ENCODE measurements at places on chromosomes 2 and 18.
A peak's percentile ranks its signal among the peaks of the same experiment; 100 is the strongest.

DNA sequence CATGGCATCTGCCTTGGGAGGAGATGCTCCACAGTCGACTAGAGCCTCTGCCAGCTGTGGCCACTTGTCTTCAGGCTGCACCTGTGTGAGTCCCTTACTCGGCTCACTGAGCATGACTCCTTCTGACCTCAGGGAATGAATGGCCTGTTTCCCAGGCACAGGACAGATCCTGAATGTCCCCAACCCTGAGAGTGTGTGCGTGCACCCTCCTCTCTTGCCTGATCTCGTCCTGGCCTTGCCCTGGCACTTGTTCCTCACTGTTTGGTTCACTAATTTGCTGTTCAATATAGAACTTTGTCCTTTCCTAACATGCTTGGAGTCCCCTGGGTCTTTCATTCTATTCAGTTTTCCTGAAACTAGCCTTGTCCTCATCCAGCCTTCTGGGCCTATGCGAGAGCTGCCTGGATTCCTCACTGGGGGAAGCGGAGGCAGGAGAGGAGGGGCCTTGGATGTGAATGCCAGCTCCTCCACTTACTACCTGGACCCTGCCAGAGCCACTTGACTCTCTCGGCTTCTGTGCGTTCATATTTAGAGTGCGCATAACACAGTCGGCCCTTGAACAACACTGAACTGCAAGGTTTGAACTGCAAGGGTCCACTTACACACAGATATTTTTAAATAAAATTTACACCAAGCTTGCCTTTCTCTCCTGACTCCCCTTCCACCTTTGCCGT lies 184.8 kb downstream of the ACKR3 start:
- no peak for DNase-seq

DNA sequence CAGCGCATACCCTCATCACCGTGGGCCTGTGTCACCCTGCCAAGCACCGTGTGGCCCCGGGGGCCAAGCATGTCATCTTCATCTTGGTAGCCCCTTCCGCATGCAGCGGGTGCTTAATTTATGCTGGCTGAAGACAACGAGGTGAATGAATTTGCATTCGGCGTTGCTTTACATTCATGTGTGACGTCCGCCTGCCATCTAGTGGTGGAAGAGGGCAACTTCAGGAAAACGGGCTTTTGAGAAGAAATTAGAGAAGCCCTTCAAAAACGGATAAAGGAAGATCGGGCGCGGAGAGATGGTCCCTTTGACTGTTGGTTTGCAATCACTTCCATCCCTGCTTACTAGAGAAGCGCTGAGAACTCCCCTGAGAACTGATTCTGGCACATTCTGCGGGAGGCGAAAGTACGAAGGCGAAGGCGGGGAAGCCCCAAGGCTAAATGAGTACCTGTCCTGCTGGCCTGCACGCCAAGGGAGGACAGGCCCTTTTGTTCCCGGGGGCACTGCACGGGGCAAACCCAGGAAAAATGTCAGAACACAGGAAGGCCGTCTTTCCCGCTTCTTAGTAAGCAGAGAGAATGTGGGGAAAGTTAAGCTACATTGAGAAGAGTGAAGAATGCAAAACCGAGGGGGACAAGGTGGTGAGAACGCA lies 145.9 kb downstream of the ZNF516 start:
- DNase-seq: peak; percentile 17

- DNase-seq: no peak
Measured at GRCh38 chr2:219626540-219626939, 890 bp upstream of the SLC4A3 start.

DNA sequence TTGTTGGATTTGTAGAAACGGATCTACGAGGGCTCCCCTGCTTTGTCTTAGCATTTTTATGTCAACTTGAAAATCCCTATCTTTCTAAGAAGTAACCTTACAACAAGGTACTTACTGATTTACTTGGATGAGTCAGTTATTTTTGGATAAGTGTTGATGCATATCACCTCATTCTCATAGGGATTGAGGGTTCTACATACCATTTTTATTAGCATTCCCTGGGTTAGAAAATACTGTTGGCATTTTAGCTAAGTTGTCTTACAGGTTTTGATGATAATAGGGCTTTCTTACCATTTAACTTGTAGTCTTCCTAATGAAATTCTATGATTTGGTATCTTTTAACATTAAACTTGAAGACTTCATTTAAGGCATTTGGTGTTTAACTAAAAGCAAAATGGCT lies 125.2 kb downstream of the UBE2E3 start:
- DNase-seq: no peak

DNA sequence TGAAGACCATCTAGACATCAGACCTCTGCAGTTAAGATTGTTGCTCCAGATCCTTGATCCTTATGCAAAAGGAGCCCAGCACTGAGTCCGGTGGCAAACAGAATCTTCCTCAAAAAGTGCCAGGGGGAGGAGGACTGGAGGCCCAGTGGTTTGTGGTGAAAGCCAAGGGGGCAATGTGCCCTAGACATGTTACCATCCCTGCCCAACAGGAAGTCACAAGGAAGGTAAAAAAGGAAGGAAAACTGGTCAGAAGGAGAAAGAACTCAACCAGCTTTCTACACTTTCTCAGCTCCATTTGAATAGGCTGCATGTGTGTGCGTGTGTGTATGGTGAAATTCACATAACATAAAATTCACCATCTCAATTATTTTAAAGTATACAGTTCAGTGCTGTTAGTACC lies 25.0 kb upstream of the KDM3A start:
- no peak for DNase-seq

GRCh38 chr2:200383380-200384110 lies 77.1 kb downstream of the SPATS2L start:
- peak; percentile 31 for DNase-seq

DNA sequence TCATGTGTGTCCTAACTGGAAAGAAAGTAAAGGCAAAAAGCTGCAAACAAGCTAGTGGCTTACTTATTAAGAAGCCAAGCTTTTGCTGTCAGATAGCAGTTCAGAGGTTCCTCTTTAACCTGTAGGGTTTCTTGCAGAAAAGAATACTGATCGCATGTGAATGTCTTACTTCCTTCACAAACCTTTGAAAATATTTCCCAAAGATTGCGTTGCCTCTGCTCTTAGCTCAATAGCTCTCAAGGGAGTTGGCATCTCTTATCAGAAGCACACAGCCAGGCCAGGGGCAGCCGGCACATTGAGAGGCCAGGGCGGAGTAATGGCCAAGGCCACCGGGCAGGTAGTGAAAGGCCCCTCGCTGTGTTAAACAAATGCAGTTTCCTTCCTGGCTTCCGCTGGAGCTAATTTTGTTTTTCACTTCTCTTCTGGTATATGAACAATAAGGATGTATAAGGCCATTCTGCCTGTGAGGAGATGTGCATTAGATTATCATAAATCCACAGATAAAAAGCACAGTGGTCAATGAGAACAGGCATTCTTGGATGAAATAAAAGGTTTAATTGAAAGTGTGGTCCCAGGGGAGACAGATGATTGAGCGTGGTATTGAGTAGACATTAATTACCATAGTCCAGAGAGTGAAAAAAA lies 542.4 kb upstream of the NRP2 start:
- DNase-seq: no peak

GRCh38 chr18:12317664-12318333 lies 9.8 kb downstream of the TUBB6 start:
- DNase-seq: peak; percentile 54

- DNase-seq: no peak
Measured at GRCh38 chr2:68368654-68369336, 3.7 kb downstream of the PLEK start.

- no peak for DNase-seq
Measured at GRCh38 chr2:144548532-144549191, 28.7 kb upstream of the ZEB2 start.

DNA sequence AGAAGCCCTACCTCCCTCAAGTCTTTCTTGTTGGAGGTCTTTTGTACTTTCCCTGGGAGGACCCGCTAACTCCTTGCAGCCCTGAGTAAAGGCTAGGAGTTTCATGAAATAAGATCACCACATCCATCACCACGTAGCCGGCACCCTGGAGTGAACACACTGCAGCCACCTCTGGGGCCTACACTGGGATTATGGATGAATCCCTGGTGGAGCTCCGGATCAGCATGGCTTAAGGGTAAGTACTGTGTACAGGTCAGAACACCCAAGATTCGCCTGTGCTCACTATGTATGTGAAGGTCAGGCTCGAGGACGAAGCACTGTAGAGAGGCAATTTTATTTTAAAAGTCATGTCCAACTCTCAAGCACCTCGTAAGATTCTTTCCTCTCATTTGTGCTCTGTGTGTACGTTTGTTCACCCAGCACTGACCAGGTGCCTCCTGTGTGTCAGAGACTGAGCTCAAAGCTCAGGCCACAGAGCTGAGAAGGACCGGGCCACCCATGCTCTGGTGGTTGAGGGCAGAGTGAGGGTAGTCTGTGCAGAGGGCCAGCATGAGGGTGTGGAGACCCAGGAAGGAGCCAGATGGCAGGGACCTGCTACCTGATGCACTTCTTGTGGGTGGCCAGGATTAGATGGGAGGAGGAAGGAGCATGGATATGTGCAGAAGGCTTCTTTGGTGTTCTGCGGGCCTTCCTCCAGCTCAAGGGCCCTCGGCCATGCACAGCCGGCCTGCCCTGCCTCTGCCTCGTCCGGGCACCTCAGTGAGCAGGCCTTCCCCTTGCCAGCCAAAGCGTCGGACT lies 66.7 kb upstream of the TFCP2L1 start:
- DNase-seq: no peak

DNA sequence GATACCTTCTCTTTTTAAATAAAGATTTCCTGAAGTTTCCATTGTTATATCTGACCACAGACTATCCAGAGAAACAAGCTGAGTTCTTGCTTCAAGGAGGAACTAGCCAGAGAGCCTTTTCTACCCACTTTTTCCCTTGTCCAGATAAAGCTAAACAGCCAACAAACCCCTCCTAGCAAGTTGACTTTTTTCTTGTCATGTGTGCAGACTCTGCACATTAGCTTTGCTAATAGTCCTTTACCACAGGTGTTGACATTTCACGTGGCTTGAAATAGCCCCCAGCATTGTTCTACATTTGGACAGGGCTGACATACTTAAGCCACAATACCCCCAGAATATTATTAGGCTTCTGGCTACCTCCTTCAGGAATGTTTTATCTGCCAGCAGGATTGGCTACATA lies 40.7 kb downstream of the PCBP1 start:
- no peak for DNase-seq

DNA sequence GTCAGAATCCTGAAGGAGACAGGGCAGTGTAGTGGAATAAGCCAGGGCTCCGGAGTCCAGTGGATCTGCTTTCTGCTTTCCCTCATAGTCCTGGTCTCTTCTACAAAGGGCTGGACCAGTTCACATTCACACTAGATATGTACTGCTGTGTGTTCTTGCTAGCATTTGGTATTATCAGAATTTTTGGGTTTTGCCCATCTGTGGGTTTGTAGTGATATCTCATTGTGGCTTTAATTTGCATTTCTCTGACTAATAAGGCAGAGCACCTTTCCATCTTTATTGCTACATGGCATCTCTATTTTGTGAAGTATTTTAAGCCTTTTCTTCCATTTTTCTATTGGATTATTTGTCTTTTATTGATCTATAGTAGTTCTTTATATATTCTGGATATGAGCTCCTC lies 114.8 kb downstream of the DIS3L2 start:
- no peak for DNase-seq

GRCh38 chr18:46051731-46052461 lies 20.2 kb downstream of the PSTPIP2 start:
- no peak for DNase-seq

DNA sequence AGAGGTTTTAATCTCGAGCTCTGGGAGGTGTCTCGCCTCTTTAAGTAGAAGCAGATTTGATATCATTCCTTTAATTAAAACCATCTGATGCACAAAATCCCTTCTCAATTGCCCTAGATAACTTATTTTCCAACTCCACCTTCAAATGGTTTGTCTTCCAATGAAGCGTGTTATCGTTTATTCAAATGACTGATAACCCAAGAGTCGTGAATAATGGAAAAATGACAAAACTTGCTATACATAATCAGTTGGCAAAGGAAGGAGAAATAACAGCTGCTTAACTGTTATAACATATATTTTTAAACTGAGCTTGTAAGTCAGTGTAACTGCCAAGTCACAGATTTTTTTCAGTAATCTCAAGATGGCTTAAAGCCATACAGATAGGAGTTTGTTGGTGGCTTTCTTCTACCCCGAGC lies 144.6 kb downstream of the QPCT start:
- no peak for DNase-seq

DNA sequence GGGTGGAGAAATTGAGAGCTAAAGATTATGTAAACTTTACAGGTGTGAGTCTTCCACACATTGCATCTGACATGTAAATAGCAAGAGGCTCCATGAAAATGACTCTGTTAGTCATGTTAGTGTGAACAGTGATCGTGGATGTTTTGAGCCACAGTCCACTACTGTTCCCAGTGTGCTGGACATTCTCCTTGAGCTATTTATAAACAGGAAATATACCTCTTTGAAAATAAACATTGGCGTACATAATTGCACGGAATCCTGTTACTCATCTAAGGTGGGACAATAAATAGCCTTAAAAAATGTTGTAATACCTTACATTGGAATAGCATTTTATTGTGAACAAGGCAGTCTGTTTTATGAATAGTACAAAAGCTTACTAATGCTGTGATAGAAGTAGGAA lies 37.0 kb downstream of the LIMS1 start:
- no peak for DNase-seq

DNA sequence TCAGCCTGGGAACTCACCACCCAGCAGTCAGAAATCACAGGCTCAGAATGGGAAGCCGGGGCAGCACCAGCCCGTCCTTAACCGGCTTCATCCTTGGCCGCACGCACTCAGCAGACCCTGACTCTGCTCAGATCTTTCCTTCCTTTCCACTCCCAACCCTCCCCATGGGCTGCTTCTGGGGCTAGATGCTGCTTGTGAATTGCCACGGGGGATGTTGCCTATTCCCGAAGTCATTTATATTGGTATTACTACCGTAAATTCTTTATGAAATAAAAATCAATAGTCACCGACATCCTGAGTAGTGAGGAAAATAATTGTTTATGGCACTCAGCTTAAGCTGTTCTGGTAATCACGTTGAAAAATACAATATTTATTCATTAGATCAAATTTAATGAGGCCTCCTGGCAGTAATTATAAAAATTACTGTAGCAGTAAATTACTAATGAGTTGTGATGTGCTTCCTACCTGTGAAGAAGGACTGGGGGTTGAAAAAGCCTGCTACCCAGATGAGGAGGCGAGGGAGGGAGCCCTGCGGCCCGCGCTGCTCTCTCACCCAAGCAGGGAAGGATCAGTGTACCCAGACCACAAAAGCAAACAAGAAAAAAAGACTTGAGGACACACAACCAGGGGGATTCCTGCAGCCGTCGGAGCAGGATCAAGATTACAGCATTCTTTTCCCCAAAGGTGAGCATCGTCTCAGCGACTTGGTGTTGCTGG lies 31.5 kb downstream of the CDCA7 start:
- DNase-seq: no peak

DNA sequence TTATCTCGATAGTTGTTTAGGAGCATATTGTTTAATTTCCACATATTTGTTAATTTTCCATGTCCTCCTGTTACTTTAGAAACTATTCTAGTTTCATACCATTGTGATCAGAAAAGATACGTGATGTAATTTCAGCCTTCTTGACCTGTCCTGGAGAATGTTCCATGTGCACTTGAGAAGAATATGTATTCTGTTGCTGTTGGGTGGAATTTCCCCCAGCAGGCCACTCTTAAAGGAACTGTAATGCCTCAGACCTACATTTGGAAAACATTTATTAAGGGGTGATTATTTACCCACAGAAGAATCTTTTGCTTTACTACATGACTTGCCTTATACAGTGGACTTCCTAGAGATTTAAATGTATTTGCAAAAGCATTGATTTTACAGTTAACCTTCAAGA lies 55.5 kb downstream of the LIMS1 start:
- DNase-seq: no peak

Measured in fibroblast of skin of left biceps (primary cell).